ENCODE measurements at places on chromosomes 5 and 9.

DNA sequence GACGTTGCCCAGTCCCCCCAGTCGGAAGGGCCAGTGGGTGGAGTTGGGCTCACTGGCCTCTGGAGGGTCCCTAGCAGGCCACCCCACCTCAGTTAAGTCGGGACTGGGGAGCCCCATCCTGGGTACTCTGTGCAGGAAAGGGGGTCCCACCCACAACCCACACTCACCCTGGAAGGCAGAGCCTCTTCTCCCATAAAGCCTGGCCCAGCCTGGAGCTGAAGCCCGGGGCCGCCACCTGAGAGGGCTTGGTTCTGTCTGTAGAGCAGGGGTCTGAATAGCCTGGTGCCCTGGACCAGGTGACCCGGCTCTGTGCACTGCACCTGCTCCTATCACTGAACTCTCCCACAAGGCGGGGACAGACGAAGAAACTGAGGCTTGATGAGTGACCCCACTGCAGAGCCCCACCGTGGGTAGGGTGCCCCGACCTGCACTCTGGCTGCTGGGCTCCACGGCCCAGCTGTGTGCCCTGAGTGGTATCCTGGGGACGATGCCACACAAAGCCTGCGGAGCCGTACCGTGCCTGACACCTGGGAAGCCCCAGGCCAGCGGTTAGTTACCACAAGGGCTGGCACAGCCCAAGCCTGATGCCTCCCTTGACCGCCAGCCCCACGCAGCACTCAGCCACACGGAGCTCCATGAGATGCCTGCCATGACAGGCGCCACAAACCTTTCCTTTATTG, 7.3 kb downstream of the PTGES2 start:
- no peak for DNase-seq

DNA sequence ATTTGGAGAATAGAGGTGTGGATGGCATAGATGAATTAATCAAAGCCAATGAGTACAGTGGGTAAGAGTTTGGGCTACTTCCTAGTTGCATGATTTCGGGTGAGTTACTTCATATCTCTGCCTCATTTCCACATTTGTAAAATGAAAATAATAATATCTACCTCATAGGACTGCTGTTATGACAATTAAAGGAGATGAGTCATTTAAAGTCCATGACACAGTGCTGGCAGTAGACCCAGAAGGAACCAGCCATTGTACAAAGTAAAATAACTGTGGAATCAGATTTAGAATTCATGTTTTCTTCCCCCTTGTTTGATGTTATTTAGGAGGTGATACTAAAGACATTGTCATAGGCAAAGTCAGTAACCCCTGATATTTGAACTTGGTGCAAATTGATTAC, 139.5 kb upstream of the SLC27A6 start:
- no peak for DNase-seq

GRCh38 chr5:16521521-16522483, 56.2 kb upstream of the ZNF622 start:
- no peak for DNase-seq

DNA sequence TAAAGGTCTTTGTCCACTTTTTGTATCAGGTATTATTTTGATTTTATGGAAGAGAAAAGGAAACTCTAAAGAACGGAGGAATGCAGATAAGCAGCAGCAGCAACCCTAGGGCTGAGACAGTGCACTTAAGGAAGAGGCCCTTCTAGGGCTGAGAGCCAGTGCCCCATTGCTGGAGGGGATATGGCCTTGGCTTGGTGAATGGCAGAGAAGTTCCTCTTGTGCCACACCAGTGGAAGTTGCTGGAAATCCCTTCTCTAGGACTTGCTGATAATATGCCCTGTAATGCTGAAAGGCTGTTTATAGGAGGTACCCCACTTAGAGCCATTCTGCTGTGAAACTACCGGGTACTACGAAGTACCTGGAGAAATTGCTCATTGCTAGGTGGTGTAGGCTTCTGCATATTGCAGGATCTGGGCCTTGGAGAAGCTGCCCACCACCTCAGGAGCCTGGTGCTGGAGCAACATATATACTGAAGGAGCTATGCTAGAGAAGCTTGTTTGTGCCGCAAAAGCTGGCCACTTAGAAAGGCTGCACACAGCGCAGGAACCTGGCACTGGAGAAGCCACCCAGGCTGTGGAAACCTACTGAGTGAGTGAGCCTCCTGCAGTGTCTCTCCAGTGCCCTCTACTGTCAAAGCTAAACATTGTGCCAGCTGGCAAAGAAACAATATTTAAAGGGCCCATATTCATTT, 9.6 kb upstream of the UBTD2 start:
- peak; percentile 16 for DNase-seq

DNA sequence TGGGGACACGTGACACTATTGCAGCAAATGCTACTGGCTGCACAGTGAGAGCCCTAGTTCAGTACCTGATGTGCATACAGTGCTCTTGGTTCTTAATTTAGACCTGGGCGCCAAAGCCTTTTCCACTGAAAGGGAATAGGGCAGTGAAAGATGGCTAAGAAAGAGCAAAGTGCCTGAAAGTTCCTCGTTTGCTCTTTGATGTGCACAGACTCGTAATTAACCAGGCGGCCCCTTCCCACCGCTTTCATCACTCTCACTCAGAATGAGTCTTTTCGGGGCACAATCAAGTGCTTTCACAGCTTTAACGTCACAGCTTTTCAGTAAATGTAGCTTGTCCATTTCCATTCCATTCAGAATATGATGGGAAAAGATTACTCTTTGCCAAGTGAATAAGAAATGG, 116.6 kb upstream of the ADRA1B start:
- no peak for DNase-seq

DNA sequence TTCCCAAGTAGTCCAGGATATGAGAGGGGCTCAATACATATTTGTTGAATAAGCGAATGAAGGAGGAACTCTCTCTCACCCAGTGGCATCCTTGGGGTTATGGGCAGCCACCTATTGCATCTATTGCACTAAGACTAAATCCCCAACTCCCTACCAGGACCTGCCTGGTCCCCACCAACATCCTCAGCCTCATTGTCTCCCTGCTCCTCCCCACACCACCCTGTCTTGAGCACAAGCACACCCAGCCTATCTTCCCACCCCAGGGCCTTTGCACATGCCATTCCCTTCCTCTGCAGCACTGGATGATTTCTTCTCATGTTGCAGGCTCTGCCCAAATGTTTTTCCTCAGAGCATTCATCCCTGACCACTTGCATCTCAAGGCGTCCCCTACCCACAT, 133.8 kb downstream of the BARX1 start:
- DNase-seq, result no peak

GRCh38 chr9:106862821-106863720, at the start of gene ZNF462:
Gene ZNF462, plus strand, starts transcription at chr9:106863166. Its CDS starts 60,218 bp downstream, at chr9:106923384.
- peak; percentile 43 for DNase-seq

DNA sequence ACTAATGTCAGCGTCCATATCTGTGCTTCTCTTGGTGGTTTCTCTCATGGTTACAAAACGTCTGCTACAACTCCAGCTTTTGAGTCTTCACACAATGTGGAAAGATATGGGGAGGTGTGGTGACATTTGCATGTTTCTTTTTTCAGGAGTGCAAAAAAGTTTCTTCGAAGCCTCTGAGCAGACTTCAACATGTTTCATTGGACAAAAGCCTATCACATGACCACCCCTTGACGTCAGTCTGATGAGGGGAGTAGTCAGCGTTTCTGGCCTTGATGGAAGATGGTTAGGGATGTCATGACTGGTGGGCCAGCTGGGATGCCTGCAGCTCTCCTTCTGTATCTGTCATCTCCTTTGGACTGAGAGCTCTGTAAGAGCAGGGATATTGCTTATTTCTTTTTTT, 61.4 kb downstream of the PTPDC1 start:
- DNase-seq, result no peak

- DNase-seq, result no peak
Observed at GRCh38 chr5:636951-637350, 24.8 kb downstream of the CEP72 start.

All from NCI-H526 (cell line).